Left forelimb (tissue), 1 donor: ENCODE measurements at places on chromosomes 7 and 10.

DNA sequence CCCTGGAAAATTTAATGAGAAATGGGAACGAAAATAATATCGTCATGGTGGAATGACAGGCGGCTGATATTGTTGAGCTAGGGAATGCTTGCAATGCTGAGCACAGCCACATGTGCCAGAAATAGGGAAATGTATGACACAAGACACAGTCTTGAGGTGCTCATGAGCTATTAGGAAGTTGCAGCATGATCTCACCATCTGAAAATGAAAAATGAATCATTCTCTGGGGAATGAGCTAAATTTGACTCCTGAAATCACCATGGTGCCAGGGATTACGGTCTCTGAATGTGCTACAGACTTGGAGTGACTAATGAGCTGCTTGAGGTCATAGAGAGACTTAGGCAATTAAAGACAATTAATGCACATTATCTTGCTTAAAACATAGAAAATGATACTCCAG, 845.0 kb downstream of the CNTNAP2 start:
- no peak for DNase-seq

DNA sequence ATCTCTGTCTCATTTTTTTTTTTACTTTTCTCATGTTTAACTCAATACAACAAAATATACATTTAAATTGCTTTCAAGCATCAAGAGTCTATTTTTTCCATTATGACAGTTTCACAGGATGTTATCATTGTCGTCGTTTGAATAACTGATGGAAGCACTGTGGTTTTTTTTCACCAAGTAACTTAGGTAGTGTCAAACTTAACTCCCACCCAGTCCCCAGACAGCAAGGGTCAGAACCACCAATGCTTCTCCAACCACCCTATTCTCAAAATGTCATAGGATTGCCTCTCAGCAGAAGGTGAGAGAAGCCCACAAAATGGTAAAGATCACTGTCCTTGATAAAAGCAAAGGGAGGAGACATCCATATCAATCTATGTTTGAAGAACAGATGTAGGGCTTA, 339.4 kb downstream of the SFMBT2 start:
- no peak for DNase-seq

- no peak for DNase-seq
These were observed 51.1 kb upstream of the PPP1R3C start for GRCh38 chr10:91683975-91684374.

GRCh38 chr7:68400783-68401182, 1197.5 kb upstream of the AUTS2 start:
- DNase-seq = no peak

DNA sequence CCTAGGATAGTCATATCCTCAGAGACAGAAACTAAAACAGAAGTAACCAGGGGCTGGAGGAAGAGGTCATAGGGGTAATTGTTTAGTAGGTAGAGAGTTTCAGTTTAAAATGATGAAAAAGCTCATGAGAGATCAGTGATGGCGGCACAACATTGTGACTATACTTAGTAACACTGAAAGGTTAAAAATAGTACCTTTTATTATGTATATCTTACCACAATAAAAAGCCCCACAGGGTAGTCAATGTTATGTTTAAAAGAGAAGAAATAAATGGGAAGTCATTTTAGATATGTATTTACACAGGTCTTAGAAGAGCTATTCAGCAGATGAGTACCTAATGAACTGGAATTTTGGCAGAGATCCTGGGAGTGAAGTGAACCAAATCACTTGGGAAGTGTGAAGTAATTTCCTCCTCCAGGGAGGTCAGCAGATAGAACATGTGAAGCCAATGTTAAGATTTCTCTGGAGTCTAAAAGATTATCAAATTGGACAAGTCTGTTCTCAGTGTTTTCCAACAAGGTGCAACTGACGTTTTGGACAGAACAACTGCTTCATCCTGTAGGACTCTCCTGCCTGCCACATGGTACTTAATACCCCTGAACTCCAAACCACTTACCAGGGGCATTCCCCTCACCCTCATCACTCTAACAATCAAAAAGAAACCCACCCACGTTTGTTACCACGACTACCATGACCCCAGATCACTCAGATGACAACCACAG, 6.4 kb downstream of the CDCA7L start:
- DNase-seq = no peak

DNA sequence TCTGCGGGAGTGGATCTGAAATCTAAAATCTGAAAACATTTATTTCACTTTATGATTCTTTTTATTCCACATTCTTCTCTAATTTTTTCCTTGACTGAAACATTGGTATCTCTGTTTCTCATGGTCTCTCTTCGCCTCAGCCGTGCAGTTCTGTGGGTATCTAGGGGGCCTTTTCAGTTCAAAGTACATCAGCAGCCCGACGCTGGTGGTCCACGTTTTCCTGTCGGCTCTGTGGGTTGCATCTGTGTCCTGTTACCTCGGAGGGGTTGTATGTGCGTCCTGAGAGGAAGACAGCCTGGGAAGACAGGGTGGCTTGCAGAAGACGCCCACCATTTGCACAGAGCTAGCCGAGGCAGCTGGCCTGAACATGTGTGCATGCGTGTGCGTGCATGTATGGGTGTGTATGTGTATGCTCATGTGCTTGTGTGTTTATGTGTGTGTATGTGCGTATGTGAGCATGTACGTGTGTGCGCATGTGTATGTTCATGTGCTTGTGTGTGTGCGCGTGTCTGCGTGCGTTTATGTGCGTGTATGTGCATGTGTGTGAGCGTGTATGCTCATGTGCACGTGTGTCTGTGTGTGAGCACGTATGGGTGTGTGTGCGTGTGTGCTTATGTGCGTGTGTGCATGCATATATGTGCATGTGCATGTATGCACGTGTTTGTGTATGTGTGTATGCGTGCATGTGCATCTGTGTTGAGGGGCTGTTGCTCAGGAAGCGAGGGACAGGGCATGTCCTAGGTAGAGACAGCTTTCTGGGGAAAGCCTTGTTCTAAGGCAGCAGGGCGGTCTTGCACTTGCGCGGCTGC, 211.8 kb downstream of the ADARB2 start:
- no peak for DNase-seq

DNA sequence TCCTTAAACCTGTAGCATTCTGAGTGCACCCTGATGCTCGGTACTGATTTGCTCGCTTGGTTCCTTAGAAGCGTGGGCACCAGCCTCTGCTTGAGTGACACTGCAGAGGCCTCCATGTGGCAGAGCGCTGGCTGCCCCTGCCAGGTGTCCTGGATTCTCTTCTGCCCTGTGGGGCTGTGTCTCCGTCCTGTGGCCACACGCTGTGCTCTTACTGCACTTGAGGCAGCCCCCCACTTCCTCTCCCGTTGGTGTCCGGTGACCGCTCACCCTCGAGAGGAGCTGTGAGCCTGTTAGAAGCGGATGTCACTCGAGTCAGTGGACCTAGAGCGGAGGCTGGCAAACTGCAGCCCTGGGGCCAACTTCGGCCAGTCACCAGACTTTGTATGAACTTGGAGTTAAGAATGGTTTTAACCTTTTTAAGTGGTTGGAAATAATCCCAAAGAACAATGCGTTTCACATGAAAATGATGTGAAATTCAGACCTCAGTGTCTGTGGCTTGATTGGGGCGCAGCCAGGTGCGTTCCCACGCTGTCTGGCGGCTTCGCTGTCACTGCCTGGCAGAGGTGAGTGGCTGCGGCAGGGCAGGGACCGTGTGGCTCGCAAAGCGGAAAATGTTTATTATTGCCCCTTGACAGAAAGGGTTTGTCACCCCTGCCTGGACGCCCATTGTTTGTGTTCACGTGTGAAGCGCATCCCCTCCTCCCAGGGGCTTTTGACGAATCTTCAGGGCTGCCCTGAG, 114.6 kb downstream of the CYTH3 start:
- no peak for DNase-seq

DNA sequence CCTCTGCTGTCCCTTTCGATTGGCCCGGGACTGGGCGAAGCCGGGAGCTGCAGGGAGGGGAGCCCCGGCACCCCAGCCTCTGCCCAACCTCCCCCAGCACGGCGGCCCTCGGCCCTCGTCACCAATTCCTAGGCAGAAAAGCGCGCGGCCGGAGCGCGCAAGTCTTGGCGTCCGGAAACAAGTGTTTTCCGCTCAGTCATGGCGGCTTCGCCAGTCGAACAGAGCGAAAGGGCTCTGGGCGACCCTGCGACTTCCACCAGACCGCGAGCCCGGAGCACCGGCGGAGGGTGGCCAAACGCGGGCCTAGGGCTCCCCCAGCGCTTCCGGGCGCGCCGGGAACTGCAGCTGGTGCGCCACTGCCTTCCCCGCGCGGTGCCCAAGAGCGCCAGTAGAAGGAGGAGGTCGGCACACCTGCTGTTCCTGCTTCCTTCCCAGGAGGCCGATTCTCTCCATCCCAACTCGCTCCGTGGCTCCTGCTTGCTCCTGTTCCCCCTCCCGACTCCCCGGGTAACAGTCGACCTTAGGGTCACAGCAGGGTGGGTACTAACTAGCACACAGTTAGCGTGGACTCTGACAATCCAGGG, 729.9 kb downstream of the ZWINT start:
- DNase-seq = peak; percentile 79

DNA sequence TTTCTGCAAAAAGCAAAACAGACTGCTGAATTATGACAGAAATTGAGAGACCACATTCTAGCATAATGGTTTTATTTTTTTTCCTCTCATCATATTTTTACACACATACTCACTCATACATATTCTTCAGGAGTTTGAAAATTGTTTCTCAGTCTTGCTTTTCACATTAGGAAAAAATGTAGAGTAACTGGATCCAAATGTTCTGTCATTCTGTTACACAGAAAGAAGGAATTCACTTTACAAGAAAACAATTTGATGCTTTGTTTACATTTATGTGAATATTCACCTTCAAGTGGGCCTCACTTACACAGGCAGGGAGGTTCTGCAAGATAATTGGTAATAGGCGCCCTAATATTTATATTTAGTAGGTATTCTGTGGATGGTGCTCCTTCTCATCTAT, 82.0 kb downstream of the ARL4A start:
- DNase-seq = no peak
